Stimulated activated CD4-positive, alpha-beta T cell treated with anti-CD3 and anti-CD28 coated beads, Interleukin-1b, Interleukin-23, amount 100 ng/mL, for 1 hour (primary cell): ENCODE measurements at places on chromosomes 5 and 9.

GRCh38 chr5:118461436-118461835, 526.9 kb downstream of the DTWD2 start:
- no peak for DNase-seq

DNA sequence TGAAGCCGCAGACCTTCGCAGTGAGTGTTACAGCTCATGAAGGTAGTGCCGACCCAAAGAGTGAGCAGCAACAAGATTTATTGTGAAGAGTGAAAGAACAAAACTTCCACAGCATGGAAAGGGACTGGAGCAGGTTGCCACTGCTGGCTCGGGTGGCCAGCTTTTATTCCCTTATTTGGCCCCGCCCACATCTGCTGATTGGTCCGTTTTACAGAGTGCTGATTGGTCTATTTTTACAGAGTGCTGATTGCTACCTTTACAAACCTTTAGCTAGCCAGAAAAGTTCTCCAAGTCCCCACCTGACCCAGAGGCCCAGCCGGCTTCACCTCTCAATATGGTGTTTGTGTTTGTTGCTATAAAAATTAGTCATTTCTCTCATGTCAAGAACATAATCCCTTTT, 49.7 kb downstream of the RECK start:
- no peak for DNase-seq

GRCh38 chr9:94923326-94924089, 197.0 kb downstream of the AOPEP start:
- no peak for DNase-seq

DNA sequence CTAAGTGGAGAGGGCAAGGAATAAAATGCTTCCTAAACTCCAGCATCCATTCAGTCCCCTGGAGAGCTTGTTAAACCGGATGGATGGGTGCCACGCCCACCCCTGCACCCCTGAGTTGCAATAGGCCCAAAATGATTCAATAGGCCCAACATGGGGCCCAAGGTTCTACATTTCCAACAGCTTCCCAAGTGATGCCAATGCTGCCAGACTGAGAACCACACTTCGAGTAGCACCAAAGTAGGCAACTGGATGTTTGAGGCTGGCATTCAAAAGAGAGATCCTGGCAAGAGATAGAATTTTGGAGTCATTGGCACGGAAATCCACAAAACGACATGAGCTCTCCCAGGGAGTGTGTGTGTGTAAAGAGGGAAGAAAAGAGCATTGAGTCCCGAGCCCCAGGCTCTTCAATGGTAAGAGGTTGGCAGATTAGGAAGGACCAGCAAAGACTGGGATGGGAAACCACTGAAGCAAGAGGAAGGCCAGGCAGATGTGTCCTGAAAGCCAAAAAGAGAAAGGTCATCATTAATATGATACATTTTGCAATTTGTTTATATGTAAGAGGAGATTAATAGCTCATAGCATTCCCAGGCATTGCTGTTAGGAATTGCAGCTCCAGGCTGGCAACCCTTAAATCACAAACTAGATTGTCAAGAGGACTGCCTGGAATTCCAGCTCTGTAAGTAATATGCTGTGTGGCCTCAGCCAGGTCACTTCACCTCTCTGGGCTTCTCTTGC, 130.6 kb downstream of the KCNIP1 start:
- DNase-seq, result no peak

GRCh38 chr5:126125407-126125806, 297.8 kb upstream of the GRAMD2B start:
- DNase-seq, result no peak

DNA sequence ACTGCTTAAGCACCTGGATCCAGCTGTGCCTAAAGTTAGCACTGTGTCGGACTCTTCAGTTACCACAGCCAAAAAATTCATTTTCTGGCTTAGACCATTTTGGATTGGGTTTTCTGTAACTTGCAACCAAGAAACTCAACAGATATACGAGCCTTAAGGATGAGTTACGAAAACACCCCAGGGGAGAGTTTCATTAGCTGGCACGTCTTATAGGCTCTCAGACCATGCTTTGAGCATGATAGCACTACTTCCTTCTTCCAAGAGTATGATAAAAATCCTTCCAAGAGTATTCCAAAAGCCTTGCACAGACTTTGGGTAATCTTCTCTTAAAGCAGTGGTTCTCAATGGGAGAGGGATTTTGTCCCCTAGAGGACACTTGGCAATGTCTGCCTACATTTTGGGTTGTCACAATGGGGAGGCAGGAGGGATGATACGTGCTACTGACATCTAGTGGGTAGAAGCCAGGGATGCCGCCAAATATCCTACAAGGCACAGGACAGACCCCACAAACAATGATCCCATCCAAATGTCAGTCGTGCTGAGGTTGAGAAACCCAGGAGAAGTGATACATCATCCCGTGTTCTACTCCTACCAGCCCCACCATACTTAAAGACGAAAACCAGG, 64.8 kb downstream of the SMIM23 start:
- DNase-seq, result no peak

DNA sequence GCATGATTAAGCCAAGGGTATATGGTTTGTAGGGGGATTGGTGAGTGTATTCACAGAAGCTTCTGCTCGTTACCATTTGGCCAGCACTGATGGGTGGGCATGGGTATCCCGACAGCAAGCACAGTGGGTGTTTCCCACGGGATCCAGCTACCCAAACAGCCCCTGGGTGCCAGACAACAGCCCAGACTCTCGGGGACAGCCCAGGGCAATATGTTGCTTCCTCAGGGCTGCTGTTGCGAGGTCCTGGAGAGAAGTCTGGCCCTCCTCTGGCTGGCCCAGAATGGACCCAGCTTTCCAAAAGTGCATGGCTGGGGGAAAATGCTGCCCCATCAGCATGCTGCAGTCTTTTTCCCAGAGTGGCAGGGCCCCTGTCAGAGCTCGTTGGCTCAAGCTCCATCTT, 247.0 kb downstream of the IRX1 start:
- no peak for DNase-seq

DNA sequence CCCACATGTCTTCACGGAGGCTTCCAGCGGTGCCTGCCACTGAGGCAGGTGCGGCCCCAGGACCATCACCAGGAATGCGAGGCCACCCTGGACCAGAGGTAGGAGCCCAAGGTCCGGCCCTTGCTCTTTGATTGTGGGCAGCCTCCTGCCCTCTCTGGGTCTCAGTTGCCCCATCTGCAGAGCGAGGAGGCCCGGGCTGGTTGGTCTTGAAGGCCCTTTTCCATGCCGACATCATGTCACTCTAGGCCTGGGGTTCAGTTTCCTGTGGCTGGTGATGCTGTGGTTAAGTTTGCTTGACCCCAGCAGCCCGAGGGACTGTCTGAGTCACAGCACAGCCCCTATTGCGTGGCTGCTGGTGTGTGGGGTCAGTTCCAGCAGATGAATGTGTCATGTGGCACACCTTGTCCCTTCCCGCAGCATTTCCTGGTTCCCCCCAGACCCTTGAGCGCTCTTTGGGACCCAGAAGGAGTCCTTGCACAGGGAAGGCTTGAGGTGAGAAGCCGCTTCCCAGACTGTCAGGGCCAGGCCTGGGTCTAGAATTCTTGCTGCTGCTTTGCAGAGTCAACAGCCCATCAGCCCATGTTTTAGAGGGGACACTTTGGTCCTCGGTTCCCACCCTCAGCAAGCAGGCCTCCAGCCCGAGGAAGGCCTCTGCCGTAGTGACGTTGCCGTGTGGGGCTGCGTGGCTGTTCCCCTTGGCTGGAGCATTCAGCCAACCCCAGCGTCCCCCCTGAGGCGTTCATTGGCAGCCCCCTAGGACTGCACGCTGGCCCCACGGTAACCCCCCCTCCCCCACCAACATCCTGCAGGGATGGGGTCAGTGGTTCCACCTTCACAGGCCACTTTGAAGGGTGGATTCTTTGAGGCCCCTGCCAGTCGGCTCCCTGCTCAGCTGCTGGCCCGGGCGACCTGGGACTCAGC, 31.0 kb upstream of the HMCN2 start:
- DNase-seq, result no peak

DNA sequence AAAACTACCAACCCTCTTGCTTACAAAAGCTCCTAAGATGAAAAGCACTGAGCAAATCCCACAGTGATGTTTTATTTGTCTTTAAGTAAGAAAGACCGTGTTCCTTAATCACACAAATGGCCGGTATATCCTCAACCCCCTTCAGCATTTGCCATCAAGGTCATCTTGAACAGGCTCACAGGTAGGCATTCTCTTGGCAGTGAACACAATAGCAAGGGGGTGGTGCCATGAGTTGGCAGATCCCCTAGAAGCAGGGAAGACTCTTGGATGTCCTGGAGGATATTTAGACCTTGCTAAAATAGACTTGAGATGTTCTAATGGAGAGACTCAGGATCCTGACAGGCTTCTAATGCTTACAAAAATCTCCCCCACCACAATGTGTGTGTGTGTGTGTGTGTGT, 323.0 kb downstream of the SPOCK1 start:
- DNase-seq, result no peak

DNA sequence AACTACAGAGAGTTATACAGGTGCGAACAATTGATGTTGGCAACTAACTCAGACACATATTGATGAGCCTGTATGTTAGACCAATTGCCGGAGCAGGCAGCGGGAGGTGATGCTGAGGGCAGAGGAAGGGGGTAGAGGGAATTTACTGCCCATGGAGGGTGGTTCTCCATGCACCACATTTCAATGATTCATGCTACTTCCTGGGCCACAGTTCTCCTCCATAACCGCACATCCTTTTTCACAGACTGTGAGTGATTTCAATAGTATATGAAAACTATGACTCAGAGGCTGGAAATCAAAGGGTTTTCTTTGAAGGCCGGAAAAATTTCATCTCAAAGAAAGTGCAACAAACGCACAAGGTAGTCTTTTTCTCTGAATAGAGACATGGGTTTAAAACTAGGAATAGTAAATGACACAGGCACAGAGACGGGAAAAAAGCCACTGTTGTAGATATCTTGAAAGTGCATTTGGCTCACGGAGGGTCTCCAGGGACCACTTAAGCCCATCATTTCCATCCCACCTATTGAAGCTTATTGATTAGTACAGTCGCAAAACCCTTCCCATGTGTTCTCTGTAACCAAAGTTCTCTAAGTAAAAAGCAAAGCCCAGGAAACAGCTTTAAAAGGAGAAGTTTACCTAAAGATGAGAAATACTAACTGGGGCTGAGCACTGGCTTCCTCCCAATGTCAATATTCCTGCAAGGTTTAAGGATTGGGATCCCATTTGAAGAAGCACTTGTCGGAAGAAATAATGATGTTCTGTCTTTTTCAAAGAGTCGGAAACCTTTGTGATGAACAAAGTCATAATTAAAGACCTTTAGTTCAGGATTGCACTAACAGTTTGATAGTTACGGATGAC, 28.0 kb upstream of the ADAM19 start:
- DNase-seq, result peak; percentile 39

GRCh38 chr5:174837919-174838902, 113.8 kb downstream of the MSX2 start:
- DNase-seq, result no peak

DNA sequence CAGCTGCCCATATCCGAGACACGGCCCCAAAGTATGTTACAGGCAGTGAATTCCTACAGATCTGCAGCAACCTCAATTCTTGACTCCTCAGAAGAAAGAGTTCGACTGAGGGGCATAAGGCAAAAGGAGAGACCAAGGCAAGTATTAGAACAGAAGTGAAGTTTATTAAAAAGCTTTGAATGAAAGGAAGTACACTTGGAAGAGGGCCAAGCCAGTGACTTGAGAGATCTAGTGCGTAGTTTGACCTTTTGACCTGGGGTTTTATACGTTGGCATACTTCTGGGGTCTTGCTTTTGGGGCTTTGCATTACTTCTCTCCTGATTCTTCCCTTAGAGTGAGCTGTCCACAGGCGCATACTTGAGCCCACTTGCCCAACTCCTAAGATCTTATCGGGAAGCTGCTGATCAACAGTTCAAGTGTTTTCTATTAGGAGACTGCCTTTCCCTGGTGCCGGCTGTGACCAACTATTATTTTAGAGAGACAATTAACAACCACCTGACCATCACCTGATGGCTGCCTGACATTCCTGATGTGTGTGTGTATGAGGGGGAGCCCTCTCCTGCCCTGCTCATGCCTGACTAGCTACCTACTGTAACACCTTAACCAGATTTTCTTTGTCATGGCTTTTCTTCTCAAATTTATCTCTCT, 1.5 kb upstream of the DEPDC1B start:
- DNase-seq, result no peak

GRCh38 chr5:135393229-135393628, 5.8 kb downstream of the MACROH2A1 start:
- no peak for DNase-seq

- no peak for DNase-seq
These were observed 137.5 kb downstream of the KCTD16 start for GRCh38 chr5:144308174-144308573.

DNA sequence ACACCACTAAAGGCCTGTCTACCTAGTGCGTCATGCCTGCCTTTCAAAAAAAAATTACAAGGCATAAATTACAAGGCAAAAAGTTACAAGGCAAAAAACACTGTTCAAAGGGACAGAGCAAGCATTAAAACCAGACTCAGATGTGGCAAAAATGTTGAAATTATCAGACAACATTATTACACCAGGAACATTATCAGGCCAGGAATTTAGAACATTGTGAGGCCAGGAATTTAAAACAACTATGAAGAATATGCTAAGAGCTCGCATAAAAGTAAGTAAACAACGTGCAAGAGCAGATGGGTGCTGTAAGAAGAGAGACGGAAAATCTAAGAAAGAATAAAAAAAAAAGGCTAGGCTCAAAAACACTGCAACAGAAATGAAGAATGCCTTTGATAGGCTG, 18.2 kb upstream of the MLANA start:
- no peak for DNase-seq

DNA sequence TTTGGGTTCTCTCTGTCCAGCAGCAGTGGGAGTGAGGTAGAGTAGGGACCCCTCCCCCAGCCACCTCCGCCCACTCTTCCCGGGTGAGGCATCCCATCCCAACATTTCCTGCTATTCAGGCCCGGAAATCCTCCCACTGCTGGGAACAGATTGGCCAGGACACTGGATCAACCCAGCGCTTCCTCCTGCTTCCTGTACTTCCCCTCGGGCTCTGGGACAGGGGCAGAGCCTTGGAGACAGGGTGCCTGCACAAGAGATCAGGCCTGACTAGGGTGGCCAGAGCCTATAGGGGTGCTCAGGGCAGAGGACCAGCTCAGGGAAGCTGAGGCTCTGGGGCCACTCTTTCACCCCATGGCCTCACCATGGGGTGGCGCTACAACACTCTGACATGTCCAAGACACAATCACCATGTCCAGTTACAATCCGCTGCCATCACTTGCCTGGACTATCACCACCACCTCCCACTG, 14.5 kb downstream of the SH2D3C start:
- no peak for DNase-seq

GRCh38 chr9:130332384-130332926, 66.9 kb downstream of the HMCN2 start:
- no peak for DNase-seq

GRCh38 chr9:133579601-133580418, 29.4 kb downstream of the FAM163B start:
- no peak for DNase-seq

- DNase-seq, result no peak
These were observed 106.5 kb upstream of the DMRT1 start for GRCh38 chr9:734831-735511.

- no peak for DNase-seq
These were observed 5.7 kb downstream of the SHB start for GRCh38 chr9:38063363-38063707.
